Stimulated activated CD8-positive, alpha-beta memory T cell treated with anti-CD3 and anti-CD28 coated beads, Interleukin-15, amount 100 ng/mL, for 24 hours (primary cell): ENCODE measurements at places on chromosomes 11 and 22.

- no peak for DNase-seq
Observed at GRCh38 chr22:30309951-30310741, 16.6 kb downstream of the TBC1D10A start.

DNA sequence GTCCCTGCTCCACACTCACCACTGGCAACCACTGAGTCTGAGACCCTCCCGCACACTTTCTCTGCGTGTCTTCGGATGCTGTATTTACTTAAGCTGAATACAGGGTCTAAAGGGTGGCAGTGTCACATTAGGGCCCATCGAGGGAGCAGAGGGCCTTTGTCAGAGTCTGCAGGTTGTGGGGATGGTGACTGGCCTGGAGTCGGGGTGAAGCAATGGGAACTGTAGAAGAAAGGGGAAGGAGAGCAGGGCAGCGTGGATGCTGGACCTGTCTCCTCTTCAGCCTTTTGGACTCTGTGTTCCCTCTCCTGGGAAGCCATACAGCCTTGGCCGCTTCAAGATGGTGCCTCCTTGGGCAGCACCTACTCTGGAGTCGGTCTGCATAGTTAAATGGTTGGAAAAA lies 61.1 kb downstream of the ZBTB16 start:
- DNase-seq: no peak

DNA sequence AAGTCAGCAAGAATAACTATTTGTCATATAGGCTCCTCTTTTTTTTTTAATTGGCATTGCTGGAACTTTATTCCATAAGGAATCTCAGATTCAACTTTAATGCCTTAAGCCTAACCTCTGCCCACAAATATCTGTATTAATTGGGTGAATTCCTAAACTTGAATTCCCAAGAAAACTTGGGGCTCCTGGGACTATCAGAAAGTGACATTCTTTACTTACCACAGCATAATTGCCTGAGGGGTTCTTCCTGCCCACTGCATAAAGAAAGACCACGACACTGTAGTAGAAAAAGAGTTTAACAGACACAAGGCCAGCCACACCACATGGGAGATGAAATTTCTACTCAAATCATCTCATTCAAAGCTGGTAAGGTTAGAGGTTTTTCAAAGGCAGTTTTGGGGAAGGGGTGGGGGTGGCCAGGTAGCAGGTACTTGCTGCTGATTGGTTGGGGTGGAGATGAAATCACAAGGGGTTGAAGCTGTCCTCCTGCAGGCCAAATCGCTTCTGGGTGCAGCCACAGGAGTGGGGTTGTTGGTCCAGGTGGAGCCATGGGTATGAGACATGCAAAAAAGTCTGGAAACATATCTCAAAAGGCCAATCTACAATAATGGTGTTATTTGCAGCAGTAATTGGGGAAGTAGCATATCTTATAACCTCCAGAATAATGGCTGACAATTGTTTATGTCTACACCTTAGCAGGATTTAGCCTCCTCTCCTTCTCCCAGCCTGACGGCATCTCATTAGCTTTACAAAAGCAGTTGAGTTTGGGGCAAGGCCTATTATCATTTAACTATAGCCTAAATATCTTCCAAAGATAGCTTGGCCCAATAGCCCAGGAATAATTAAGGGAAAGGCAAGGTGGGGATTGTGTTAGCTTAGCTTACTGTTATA lies 4.8 kb upstream of the NLRP10 start:
- DNase-seq: no peak

DNA sequence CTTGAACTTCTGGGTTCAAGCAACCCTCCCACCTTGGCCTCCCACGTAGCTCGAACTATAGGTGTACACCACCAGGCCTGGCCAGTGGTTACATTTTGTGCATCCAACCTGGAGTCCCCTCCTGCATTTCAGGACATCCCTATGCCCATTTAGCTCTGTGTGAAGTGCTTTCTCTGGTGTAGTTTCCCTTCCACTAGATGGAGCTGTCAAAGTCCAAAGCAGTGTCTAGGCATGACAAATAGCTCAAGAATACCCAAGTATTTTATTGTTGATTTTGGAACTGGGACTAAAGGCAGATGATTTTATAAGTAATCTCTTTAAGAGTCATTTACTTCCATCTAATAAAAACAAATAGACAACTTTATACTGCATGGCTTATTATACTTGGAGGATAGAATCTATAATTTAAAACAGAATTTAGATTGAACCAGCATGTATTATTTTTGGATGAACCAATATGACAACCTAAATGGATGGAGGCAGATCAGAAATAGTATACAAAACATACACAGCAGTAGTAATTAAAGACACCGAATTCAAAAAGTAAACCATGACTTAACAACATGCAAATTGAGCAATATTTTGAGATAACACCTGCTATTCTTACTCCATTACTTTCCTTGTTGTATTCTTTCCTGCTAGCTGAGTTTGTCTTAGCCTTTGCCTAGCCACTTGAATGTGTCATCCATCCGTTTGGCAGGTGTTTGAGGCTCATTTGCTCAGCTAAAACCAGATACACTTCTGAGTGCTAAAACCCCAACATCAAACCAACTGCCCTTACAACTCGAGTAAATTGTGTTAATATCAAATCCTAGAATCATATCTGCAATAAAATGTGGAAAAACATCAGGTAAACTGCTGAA lies 37.7 kb downstream of the EIF4ENIF1 start:
- DNase-seq: no peak

- no peak for DNase-seq
Observed at GRCh38 chr22:46390652-46391301, 55.3 kb downstream of the TRMU start.

DNA sequence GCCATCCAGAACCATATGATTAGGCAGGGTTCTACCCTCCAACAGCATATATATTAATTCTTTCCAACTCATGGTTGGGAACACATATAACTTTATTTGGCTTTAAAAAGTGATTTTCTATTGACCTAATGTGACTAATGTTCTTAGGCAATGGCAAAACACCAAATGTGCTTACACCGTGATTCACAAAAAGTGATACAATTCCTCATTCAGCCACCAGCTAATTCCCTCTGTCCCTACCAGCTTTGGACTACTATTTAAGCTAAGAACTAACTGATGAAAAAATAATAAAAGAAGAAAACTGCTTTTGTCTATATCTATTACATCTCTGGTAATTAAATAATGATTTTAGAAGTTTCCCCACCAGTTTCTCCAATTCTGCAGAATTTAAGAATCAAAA lies 4.7 kb downstream of the CTSC start:
- no peak for DNase-seq
